ENCODE measurements at places on chromosomes 5 and 9.

DNA sequence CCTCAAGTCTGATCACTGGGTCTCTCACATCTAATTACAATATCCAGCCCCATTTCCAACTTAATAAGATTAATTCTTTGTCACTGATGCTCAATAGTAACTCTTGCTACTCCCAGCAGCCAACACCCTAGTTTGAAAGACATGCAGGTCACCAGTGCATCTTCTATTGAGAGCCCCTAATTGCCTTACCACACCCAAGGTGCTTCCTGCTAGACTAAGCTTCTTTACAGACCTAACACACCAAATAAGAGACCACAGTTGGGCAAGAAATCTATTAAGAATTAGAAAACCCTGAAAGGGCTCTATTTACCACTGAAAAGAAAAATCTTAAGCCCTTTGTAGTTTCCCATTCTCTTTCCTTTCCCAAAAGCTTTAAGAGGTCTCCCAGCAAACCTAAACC, 26.5 kb downstream of the ELAVL2 start:
- no peak for DNase-seq

DNA sequence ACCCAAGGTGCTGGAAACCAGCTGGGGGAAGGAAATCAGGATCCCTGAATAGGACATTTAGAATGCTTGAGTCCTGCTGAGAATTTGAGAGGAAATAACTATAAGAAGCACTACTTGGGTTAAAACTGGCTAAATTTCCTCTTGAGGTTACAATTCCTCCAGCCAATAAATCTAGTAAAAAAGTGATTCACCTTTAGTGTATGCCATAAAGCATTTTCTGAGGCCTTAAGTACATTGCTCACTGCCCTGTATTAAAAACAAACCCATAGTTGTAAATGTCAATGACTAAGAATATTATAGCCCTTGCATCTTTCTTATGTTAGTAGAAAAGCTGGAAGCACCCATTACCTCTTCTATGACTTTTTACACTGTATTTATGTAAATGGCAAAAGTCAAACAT, 634.7 kb upstream of the ARRDC3 start:
- no peak for DNase-seq

DNA sequence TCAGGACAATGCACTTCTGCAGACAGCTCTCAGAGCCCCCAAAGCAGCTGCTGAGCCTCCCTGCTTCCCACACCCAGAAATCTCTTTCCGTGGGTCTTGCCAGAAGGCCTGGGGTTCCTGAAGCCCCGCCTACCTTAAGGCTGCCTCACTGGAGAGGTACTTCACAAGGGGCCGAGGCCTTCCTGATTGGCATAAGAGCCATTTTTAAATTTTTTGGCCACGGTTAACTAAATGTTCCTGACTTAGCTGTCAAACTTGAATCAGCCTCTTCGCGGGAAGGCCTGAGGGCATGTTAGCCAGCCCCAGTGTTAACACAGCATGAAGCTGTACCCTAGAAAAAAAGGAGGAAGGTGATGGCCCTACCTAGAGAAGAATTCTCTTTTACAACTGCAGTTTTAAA, 20.7 kb upstream of the EPB41L4B start:
- DNase-seq: no peak

DNA sequence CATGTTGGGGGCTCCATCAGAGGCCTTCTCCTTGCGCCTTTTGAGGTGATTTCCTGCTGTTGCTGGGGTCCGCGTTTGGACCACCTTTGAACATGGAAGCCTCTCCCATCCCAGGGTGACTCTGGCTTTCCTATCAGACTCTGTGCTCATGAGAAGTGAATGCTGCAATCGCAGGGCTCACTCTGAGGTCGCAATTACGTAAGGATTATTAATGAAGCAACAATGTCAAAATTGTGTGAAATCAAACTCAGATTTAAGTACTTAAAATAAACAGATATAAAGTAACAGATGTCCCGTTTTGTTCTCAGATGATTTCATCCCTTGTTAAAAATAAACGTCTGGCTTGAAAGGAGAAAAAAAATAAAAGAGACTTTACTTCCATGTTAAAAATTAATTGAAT, 634.2 kb downstream of the BNC2 start:
- no peak for DNase-seq

DNA sequence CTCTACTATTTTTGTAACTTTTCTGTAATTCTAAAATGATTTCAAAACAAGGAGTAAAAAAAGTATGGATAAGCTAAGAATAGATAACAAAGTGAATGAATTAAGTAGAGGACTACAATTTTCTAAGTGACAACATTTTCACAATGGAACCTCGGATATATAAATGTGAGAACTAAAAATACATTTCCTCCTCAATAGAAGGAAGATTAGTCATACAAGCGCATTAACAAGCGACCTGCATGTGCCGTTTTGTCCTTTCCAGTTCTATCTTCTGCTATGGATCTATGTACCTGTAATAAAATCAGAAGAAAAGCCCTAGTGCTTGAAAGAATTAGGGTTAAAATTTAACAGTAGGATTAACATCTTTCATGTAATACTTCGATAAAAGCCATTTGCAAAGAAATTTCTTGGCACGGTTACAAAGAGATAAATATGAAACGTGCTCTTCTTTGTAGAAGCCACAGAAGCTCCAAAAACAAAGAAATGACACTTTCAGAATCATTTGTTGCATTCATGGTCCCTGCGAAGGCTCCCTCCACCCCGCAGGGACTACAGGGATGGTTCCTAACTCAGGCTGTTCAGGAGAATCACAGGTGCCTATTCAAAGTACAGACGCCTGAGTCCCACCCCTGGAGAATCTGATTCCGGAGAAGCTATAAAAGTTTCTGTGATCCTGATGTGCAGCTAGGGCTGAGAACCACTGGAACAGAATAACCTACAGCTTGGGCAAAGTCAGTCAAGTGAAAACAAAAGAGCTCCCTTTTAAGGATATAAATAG, 216.6 kb upstream of the EFNA5 start:
- no peak for DNase-seq

GRCh38 chr5:9716838-9717281, 86.7 kb upstream of the TAS2R1 start:
- DNase-seq: no peak

- no peak for DNase-seq
Observed at GRCh38 chr5:6396836-6397535, 18.6 kb upstream of the MED10 start.

- DNase-seq: no peak
Observed at GRCh38 chr9:1980387-1980786, 34.8 kb upstream of the SMARCA2 start.

DNA sequence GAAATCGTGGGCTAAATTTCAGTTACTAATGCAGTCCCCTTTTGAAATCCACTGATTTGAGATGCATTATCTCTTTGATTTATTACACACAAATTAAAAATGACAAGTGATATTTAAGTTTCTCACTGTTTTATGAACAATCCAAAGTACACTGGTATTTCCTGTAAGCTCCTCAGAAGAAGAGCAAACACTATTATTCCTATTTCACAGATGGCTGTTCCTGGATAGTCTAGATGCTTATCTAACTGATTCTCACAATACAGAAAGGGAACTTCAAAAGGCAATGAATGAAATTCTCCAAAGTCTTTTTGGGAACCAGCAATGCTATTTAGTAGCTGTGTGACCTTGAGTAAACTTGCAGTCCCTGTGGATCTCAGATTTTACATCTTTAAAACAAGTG, 404.7 kb upstream of the DAB2 start:
- DNase-seq: no peak

DNA sequence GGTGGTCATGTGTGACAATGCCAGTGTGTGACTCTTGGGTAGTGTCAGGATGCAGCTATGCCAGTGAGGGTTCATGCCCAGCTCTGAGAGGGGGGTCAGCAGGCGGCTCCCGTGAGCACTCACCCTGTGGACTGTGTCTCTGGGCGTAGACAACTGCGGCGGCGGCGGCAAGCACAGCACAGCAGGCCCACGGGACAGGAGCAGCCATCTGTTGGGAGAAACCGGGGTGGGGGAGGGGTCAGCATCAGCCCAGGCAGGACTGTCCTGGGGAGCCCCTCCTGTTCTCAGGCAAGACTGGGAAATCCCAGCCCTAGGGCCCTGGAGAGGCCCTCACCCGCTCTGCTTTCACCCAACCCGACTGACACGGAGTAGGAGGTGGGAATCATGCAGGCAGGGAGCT, 20.8 kb downstream of the CNTFR start:
- DNase-seq: no peak

DNA sequence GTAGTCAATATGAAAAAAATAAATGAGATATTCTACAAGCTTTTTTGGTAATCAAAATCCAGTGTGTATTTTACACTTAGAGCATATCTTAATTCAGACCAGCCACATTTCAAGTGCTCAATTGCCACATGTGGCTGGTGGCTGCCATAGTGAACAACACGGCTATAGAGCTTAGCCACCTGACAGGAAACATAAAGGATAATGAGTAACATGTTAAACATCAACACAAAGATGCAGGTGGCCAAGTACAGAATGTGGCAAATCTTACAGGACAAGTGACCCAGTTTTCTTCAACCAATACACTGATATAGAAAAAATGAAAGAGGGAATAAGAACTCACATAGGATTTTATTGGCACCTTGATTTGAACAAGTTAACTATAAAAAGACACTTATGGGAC, 61.4 kb downstream of the KIF24 start:
- no peak for DNase-seq

DNA sequence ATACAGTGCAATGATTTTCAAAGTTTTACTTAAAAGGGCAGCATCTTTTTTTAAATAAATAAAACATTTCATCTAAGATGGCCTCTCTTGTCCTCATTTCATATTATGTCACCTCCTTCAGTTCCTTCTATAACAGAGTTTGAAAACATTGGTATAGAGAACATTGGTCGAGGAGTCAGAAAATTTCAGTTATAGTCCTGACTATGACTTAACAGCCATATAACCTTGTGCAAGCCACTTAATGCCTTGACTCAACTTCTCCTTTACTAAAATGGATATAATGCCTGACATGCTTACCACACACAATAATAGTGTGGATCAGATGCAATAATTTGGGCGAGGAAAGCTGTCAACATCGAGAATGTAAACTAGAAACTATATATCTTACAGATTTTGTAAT, 22.6 kb downstream of the SSBP2 start:
- no peak for DNase-seq

DNA sequence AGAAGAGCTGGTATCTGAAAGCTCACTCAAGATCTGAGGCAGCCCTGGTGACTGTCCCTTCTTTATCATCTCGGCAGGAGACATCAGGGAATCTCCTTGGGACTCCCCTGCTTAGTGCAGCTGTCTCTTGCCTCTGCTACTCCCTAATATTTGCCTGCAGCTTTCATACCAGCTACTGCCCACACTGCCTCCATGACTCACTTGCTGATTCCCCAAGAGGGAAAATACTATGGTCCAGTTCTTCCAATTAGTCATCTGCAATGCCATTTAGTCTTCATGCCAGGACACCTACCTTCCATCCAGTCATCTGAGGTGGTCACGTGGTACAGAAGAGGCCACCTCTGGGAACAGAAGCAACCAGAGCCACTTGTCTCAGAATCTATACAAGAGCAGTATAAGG, 270.8 kb downstream of the NTRK2 start:
- no peak for DNase-seq

DNA sequence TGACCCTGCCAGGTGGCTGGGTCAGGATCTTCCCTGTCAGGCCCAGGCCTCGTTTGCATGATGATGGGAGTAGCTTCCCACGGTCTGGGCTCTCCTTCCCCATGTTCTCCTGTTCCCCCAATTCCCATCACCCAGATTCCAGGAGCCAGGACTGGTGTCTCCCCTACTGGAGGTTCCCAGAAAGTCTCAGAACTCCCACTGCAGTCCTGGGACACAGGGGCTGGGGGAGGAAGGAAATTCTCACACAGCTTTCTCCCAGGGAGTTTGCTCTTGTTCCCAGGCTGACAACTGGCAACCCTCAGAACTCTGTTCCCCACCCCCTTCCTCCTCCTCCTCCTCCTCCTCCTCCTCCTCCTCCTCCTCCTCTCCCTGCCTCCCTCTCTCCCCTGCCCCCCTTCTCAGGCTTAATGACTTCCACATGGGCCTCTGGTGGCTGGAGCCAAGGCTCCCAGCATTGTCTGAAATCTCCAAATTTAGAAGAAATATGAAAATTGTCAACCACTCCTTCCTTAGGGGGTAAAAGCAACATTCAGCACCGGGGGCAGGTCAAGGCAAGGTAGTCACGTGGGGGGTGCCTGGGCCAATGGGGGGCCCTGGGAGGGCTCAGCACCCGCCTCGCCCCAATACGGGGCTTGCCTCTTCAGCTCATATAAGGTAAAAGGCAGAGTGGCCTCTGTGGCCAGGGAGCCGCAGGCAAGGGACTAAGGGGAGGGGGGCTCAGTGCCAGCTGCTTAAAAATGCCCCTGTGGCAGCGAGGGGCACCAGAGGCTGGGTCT, 27.3 kb upstream of the IL17B start:
- DNase-seq: no peak

- no peak for DNase-seq
Observed at GRCh38 chr9:136848393-136849037, 694 bp upstream of the PHPT1 start.

DNA sequence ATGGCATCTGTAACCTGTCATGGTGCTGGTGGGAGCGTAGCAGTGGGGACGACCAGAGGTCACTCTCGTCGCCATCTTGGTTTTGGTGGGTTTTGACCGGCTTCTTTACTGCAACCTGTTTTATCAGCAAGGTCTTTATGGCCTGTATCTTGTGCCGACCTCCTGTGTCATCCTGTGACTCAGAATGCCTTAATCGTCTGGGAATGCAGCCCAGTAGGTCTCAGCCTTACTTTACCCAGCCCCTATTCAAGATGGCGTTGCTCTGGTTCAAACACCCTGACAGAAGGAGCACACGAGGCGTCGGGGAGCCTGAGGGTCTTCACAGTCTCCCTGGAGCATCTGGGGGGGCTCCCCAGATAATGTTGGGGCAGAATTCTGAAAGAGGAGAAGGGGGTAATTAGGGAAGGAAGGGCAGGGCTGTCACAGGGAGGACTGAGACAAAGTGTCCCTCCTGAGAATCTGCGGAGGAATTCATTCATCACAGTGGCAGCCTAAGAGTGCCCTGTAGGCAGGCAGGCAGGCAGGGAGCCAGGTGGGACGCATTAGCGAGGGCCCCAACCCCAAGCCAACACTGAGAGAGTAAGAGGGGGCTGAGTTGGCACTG, 21.3 kb upstream of the NCS1 start:
- no peak for DNase-seq

- no peak for DNase-seq
Observed at GRCh38 chr9:105027084-105027483, 99.1 kb upstream of the ABCA1 start.

GRCh38 chr5:57804007-57804444, 321.4 kb upstream of the ACTBL2 start:
- DNase-seq: no peak

DNA sequence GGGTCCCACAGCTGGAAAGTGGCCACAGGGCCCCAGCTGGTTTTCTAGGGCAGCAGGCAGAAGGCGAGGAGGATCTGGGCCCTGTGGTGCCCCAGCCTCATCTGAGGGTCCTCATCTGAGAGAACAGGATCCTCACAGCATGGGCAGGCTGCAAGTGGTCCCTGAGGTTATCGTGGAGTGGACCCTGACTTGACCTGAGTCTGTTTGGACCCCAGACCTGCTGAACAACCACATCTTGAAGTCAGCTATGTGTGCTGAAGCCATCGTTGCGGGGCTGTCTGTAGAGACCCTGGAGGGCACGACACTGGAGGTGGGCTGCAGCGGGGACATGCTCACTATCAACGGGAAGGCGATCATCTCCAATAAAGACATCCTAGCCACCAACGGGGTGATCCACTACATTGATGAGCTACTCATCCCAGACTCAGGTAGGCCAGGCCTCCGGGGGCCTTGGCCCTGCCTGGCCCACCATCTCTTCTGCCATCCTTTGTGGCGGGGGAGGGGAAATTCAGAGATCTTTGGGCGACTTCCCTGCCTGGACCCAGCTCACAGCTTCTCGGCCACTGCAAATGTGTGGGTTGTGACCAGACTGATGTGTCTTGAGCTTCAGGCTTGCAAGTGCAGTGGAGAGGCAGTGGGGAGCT, 24.0 kb downstream of the TGFBI start:
- no peak for DNase-seq

GRCh38 chr5:125722550-125722949, 700.7 kb upstream of the GRAMD2B start:
- no peak for DNase-seq

Data from activated CD8-positive, alpha-beta memory T cell treated with anti-CD3 and anti-CD28 coated beads for 4 hours (primary cell).